Naive thymus-derived CD4-positive, alpha-beta T cell (primary cell): ENCODE measurements at places on chromosomes 6 and 20. TPM values are rescaled to one million over a fixed set of nuclear protein-coding genes. Genes with fewer than 3 reads are reported as not detected.

- H3K4me3 ChIP-seq: peak overlapping the region; percentile 59
- H3K36me3 ChIP-seq: no peaks in the 10 kb centered on the region
- H3K27me3 ChIP-seq: no peaks in the 10 kb centered on the region
- DNase-seq: peak; percentile 87
- peak overlapping the region; percentile 16 for H3K27ac ChIP-seq
Observed at GRCh38 chr6:27890445-27891319, 21.5 kb downstream of the OR2B2 start.

- H3K36me3 ChIP-seq: no peaks in the 10 kb centered on the region
- H3K4me1 ChIP-seq: no peaks in the 10 kb centered on the region
- H3K27ac ChIP-seq: no peak overlapping the region
- no peak for DNase-seq
- H3K4me3 ChIP-seq: no peak overlapping the region
Observed at GRCh38 chr20:61019322-61019721, 232.7 kb upstream of the CDH4 start.

CNR1 gene
- total RNA-seq: not detected

DNA sequence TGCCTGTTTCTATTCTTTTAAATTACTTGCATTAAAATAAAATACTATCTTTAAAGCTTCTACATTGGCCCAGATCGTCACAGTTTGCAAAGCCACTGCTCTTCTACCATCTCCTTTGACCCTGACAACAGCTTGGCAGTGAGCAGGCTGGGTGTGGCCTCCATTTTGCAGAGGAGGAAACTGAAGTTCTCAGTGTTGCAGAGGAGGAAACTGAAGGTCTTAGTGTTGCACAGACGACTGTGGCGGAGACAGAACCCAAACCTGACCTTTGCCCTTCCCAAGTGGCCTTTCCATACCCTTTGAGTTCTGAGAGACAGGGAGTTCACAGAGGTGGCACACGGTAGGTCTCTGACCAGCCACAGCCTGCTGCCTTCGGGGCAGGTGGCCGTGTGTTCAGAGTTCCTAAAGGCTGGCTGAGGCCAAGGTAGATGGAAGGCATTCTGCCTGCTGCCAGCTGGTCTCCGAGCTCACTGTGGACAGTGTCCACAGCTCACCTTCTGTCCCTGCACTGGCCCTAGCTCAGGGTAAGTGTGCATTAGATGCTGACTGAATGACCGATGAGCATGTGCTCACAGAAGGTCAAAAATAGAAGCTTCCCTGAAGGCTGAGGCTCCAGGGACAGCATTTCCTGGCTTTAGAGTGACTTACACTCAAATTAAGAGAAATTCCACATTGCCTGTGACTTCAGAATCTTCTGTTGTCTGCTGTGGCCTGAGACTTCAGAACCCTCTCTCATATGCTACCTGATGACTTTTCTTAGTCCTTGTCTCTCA, 113.5 kb upstream of the SLC24A3 start:
- H3K4me1 ChIP-seq: no peaks in the 10 kb centered on the region
- no peaks in the 10 kb centered on the region for H3K27me3 ChIP-seq
- no peak overlapping the region for H3K4me3 ChIP-seq
- no peak overlapping the region for H3K27ac ChIP-seq
- no peaks in the 10 kb centered on the region for H3K36me3 ChIP-seq
- no peak for DNase-seq

GRCh38 chr6:90370493-90370959, 73.9 kb upstream of the BACH2 start:
- no peaks in the 10 kb centered on the region for H3K4me1 ChIP-seq
- no peak overlapping the region for H3K4me3 ChIP-seq
- H3K27me3 ChIP-seq: no peaks in the 10 kb centered on the region
- no peak overlapping the region for H3K27ac ChIP-seq

B3GAT2 gene
- not detected in 2 replicates for total RNA-seq

ARHGAP18 gene
- total RNA-seq: 6.5 and 9.4 TPM in 2 replicates

IMPG1 gene
- not detected for total RNA-seq

- H3K27ac ChIP-seq: no peak overlapping the region
- no peaks in the 10 kb centered on the region for H3K27me3 ChIP-seq
- no peaks in the 10 kb centered on the region for H3K36me3 ChIP-seq
- no peak overlapping the region for H3K4me3 ChIP-seq
Observed at GRCh38 chr20:8267009-8267408, 134.9 kb downstream of the PLCB1 start.

MTFR2 gene
- 1.9 TPM for total RNA-seq

FABP7 gene
- total RNA-seq: not detected

EPB41L1 gene
- not detected in 2 replicates for total RNA-seq
